ENCODE measurements at places on chromosomes 7 and 10.

DNA sequence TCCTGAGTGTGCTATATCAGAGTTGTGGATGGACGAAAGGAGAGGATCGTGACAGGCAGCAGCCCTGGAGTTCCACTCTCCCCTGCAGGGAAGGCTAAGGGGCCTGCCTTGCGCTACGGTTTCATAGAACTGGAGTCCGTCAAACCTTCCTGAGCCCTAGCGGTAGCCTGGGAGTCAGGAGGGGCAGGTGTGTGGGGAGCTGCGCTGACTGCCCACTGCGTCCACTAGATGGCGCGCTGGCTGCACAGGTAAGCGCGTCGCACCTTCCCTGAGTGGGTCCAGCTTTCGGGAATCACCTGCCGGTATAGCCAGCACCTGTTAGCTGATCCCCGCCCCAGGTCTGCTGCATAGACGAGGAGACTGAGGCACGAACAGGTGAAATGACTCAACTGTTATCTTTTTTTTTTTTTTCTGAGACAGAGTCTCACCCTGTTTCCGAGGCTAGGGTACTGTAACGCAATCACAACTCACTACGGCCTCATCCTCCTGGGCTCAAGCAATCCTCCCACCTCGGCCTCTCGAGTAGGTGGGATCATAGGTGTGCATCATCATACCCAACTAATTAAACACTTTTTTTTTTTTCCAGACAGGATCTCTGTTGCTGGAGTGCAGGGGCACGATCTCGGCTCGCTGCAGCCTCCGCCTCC lies 20.2 kb upstream of the BAIAP2L1 start:
- no peak overlapping the region for H3K4me3 ChIP-seq
- no peaks in the 10 kb centered on the region for H3K27me3 ChIP-seq
- peak; percentile 76 for DNase-seq
- H3K36me3 ChIP-seq, result no peaks in the 10 kb centered on the region

GRCh38 chr7:30859940-30860496 lies 51.6 kb upstream of the AQP1 start:
- no peaks in the 10 kb centered on the region for H3K27me3 ChIP-seq
- no peak overlapping the region for H3K27ac ChIP-seq
- no peaks in the 10 kb centered on the region for H3K4me1 ChIP-seq
- no peaks in the 10 kb centered on the region for H3K36me3 ChIP-seq

- H3K27me3 ChIP-seq, result no peaks in the 10 kb centered on the region
- H3K4me3 ChIP-seq, result no peak overlapping the region
- DNase-seq, result no peak
- H3K27ac ChIP-seq, result no peak overlapping the region
- no peaks in the 10 kb centered on the region for H3K36me3 ChIP-seq
Measured at GRCh38 chr10:123864923-123865322, 26.7 kb downstream of the CPXM2 start.

DNA sequence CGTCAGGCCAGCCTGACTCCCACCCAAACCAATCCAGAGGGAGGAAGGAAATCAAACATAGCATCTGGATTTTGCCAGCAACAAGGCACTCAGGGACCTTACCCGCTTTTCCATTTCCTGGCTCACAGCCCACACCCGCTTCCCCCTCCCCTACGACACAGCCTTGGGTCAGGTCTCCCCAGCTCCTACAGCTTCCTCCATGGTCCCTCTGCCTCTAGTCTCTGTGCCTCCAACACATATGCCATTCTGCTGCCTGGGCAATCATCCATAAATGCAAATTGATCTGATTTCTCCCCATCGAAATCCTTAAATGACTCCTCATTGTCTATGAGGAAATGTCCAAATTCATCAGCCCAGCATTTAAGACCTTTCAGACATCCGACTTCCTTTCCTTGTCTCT lies 53.2 kb upstream of the CUX1 start:
- H3K27me3 ChIP-seq, result no peaks in the 10 kb centered on the region
- H3K4me1 ChIP-seq, result no peaks in the 10 kb centered on the region
- no peaks in the 10 kb centered on the region for H3K36me3 ChIP-seq
- H3K27ac ChIP-seq, result no peak overlapping the region

GRCh38 chr10:131983780-131984179 lies 2.1 kb upstream of the BNIP3 start:
- DNase-seq, result no peak
- no peaks in the 10 kb centered on the region for H3K36me3 ChIP-seq
- no peak overlapping the region for H3K4me3 ChIP-seq
- no peak overlapping the region for H3K27ac ChIP-seq
- H3K4me1 ChIP-seq, result no peaks in the 10 kb centered on the region
- peaks cover 4% of the 10 kb centered on the region for H3K27me3 ChIP-seq

DNA sequence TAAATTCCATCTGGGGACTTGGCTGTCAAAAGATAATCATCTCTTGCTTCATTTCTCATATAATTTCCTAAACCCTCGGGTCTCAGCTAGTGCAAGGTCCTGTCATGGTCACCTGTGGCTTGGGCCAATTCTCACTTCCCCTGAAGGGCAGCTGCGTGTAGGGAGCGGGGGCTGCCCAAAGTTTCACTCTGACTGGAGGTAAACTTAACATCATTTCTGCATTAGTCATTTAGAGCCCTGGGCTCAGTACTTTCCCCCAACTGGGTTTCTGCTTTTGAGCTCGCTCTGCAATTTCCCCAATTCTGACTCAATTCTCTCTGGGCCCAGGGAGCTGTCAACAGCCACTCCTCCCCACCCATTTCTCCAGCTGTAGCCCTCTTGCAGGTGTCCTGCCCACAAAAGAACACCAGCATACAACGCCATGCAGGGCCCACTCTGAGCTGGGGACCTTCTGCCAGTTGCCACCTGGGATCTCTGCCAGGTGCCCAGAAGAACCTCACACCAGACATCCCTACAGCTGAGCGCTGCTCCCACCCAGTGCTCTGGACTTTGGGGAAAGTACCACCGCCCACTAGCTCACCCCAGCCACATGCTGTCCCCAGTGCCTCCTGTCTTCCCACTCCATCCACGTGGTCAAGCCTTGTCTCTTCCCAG lies 37.9 kb downstream of the VOPP1 start:
- DNase-seq, result peak; percentile 95
- H3K27me3 ChIP-seq, result no peaks in the 10 kb centered on the region
- peaks cover 84% of the 10 kb centered on the region for H3K4me1 ChIP-seq
- peak overlapping the region; percentile 99 for H3K27ac ChIP-seq

- H3K36me3 ChIP-seq, result no peaks in the 10 kb centered on the region
- H3K27ac ChIP-seq, result no peak overlapping the region
- no peak overlapping the region for H3K4me3 ChIP-seq
- no peaks in the 10 kb centered on the region for H3K4me1 ChIP-seq
- no peak for DNase-seq
Measured at GRCh38 chr7:102953406-102953805, 40.6 kb downstream of the LRRC17 start.

GRCh38 chr7:147861058-147861716 lies 729.4 kb upstream of the C7orf33 start:
- DNase-seq, result no peak
- H3K4me1 ChIP-seq, result no peaks in the 10 kb centered on the region
- H3K27ac ChIP-seq, result no peak overlapping the region
- H3K36me3 ChIP-seq, result no peaks in the 10 kb centered on the region
- H3K27me3 ChIP-seq, result no peaks in the 10 kb centered on the region

DNA sequence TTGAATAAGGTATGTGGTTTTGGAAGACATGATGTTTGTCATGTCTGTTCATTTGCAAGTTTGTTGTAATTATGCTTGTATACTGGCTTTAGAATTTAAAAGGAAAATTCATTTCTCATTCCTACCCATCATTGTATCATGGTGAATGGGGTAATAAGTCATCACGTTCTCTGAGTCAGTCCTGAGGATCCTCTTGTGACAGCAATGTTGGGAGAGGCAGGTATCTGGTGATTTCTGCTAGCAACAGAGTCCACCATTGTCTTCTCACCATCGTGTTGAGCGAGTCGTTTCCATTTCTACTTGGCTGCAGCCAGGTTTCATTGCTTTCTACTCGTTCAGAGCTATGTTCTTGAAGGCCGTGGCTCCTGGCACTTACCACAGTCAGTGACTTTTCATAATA lies 16.3 kb downstream of the CUL1 start:
- H3K27me3 ChIP-seq, result no peaks in the 10 kb centered on the region
- peak overlapping the region; percentile 20 for H3K4me3 ChIP-seq
- DNase-seq, result peak; percentile 31
- H3K36me3 ChIP-seq, result no peaks in the 10 kb centered on the region

DNA sequence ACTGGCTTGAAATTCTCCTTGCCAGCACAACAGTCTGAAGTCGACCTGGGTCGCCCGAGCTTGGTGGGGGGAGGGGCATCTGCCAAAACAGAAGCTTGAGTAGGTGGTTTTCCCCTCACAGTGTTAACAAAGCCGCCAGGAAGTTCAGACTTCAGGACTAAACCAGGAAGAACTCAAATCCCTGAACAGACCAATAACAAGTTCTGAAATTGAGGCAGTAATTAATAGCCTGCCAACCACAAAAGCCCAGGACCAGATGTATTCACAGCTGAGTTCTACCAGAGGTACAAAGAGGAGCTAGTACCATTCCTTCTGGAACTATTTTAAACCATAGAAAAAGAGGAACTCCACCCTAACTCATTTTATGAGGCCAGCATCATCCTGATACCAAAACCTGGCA lies 45.3 kb downstream of the LRRC72 start:
- DNase-seq, result no peak
- H3K4me3 ChIP-seq, result no peak overlapping the region
- no peaks in the 10 kb centered on the region for H3K4me1 ChIP-seq
- H3K36me3 ChIP-seq, result no peaks in the 10 kb centered on the region
- H3K27ac ChIP-seq, result no peak overlapping the region

Data from MM.1S (cell line).